Activated CD4-positive, alpha-beta T cell treated with anti-CD3 and anti-CD28 coated beads for 24 hours (primary cell): ENCODE measurements at places on chromosomes 1 and 21.

DNA sequence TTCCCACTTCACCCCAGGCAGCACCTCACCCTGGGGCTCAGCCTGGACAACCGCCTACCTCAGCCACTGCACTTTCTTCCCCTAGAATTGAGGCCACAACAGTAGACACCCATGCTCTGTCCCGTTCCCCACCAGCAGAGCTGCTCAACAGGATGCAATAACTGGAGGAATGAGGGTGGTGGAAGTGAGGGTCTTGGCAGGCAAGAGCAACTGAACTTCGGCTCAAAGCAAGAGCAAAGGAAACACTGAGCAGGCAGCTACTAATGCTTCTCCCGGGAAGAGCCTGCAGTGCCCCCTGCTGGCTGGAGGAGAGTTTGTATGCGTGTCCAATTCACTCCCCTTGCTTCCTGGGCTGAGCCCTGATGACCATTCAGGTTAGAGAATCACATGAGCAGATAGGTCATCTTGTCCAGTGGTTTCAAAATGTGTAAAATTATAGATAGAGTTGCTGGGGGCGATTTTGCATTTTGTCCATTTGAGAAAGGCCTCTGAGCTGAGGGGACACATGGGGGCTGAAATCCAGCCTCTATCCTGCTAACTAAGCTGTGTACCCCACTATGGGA, 13.9 kb downstream of the NT5C1A start:
- DNase-seq = peak; percentile 48

GRCh38 chr1:71908303-71908702, 374.0 kb downstream of the NEGR1 start:
- DNase-seq = no peak

GRCh38 chr1:9960706-9961562, 17.7 kb downstream of the NMNAT1 start:
- DNase-seq = no peak

DNA sequence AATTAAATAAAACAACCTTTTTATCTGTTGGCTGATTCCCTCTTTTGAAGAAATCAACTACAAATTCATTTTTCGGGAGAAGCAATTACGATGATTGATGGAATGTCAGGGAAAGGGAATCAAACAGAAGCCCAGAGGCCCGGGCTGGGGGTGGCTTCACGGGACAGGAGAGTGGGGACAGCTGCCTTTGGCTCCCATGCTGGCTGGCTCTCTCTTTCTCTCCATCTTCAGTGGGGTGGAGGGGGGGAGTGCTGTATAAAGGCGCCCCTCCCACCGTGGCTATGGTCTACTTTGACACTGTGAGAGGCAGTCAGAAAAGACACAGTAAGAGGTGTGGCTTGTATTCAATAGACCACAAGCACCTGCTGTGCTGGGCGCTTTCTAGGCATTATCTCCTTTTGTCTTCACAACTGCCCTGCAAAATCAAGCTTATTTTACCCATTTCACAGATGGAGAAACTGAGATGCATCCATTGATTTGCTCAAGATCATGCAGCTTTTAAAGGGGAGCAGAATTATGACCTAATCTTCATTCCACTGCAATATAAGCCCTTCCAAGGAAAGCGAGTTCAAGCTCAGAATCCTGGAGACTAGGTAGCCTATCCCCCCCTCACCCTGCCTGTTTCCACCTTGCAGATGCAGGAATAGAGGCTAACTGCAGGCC, 92.9 kb downstream of the GRIK3 start:
- no peak for DNase-seq

- no peak for DNase-seq
Measured at GRCh38 chr1:109994654-109995053, 10.1 kb downstream of the AHCYL1 start.

DNA sequence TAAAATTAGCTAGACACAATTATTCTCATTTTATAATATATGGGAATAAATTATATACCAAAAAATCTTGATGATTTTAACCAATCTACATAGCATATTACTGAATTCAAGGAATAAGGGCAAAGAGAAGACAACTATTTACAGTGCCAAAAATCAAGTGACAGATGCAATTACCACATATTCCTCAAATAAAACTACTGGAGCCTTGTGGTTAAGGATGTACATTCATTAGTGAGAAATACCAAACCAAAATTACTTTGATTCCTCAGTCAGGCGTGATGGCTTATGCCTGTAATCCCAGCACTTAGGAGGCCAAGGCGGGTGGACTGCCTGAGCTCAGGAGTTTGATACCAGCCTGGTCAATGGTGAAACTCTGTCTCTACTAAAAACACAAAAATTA, 68.8 kb upstream of the RBM34 start:
- DNase-seq = no peak

DNA sequence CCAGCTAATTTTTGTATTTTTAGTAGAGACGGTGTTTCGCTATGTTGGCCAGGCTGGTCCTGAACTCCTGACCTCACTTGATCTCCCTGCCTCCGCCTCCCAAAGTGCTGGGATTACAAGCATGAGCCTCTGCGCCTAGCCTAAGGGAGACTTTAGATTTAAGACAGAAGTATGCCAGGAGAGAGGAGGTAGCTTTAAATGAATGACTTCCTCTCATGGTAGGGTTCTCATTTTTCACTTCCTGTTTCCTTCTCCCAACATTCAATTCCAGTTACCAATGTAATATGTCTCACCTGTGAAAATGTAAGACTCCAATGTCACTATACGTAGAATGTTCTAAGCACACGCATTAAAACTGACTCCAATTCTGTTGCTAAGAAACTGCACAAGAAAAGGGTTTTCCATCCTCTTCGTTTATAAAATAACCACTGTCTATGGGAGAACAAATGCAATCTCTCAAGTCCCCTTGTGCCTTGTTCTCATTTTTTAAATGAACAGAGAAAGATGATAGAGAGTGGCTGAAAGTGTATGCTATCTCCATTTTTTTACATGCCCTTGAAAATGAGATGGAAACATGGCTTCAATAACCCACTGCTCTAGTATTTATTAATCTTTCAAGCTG, 140.0 kb downstream of the SLC45A1 start:
- DNase-seq = no peak

GRCh38 chr1:225755671-225756319, 21.8 kb upstream of the SRP9 start:
- no peak for DNase-seq

DNA sequence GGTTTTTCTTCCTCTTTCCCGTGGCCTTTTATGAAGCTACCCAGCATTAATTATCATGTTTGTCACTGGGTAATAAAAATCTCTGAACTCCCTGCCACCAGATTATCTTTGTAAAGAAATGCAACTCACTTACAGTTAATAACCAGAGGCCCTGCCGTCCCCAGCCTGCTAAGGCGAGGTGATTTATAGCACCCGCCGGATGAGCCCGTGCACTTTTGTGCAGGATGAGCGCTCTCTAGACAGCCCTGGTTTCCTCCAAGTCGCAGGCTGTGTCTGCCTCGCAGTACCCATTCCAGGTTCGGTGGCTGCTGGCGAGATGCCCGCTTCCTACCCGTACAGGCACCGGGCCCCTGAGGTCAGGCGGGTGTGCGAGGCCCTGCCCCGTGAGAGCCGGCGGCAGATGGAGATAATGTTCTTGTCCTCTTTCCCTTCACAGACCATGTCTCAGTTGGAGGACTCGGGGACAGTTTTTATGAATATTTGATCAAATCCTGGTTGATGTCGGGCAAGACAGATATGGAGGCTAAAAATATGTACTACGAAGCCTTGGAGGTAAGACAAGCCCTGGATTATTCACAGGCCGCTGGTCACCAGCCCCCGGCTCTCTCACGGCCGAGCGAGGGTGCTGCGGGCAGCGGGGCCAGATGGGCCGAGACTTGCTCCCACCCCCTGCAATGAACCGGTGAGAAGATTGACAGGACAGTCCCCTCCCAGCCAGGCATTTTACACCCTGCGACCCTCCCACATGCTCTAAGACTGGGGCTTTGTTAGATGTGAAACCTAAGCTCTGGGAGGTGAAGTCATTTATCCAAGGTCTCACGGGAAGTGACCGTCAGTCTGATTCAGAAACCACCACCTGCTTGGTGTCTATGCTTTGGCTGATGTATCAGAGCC, 28.5 kb upstream of the SELENON start:
- DNase-seq = no peak

- no peak for DNase-seq
Measured at GRCh38 chr1:154866257-154867063, 3.6 kb downstream of the KCNN3 start.

DNA sequence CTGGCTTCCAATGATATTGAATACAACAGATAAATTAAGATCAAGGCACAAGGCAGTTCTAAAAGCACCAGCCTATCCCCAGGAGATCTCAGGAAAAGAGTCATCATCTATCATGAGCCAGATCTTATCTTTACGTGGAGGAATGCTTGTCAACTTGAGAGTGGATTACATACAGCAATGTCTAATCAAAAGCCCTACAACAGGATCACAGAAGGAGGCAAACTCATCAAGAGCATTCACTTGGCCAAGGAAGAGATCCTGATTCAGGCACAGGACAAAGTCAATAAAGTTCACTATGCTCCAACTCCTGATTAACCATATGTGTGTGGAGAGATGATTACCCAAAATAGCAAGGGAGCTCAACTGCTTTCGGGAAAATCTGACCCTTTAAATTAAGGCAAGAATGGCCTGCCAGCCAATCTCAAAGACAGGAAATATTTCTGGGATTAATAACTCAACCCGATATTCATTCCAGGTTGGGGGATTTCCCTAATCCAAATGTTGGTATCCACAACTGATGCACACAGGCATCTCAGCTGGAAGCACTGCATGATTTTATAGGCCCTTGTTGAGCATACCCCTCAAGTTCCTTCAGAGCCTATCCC, 33.7 kb downstream of the TBX15 start:
- DNase-seq = no peak

- no peak for DNase-seq
Measured at GRCh38 chr1:119787776-119788175, 19.1 kb upstream of the HMGCS2 start.

DNA sequence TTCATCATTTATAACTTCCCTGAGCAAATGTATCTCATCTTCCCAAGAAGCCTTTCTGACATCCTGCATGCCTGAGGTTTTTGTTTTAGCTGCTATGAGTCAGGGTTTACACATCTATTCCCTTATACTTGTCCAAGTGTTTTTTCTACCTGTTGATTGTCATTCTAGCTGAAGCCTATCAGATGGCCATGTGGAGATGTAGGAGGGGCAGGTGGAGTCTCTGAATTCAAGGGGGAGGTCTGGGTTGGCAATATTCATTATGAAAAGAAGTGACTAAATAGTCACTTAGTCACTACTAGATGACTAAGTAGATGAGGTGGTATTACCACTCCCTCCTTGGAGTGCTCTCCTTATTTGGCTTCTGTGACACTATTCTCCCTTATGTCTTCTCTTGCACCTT, 52.4 kb downstream of the XCL1 start:
- peak; percentile 7 for DNase-seq

- no peak for DNase-seq
Measured at GRCh38 chr1:47334765-47335435, 1.3 kb downstream of the CMPK1 start.

GRCh38 chr1:19066248-19066873, 109.9 kb upstream of the IFFO2 start:
- DNase-seq = no peak

GRCh38 chr1:24111996-24112779, at the start of gene MYOM3:
Gene MYOM3 (minus strand): TSS chr1:24112135. CDS start chr1:24108636, 3,499 bp downstream.
- peak; percentile 27 for DNase-seq

DNA sequence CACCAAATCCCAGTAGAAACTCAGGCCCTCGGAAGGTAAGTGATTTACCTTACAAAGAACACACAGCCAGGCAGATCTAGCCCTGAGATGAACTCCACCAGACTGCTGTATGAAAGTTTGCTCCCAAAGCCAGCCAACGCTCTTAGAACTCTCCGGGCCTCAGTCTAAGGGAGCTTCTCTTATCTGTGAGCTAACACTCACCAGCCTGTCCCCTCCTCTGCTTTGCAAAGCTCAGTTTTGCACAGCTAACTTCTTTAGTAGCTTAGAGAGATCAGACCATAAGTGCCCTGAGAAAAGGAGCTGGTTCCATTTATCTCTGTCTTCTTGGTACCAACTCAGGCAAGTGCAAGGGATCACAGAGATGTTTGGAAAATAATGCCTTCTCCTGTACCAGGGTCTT, 195.8 kb upstream of the JUN start:
- no peak for DNase-seq

DNA sequence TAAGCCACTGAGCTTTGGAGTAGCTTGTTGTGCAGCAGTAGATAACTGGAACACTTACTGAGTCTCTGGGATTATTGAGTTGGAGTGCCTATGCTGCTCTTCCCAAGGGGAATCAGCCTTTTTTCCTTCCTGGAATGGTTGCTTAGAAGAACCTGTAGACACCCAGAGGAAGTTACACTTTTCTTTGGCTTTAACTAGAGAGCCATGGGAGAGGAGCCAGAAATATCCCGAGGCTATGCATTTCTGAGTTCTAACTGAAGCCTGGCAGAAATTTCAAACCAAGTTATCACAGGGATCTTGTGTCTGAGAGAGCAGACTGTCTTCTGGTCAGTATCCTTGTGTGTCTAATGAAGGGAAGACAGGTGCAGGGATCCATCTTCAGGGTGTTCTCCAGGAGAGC, 28.3 kb downstream of the LAMC1 start:
- DNase-seq = no peak

- no peak for DNase-seq
Measured at GRCh38 chr1:203390298-203390697, 39.4 kb upstream of the FMOD start.

DNA sequence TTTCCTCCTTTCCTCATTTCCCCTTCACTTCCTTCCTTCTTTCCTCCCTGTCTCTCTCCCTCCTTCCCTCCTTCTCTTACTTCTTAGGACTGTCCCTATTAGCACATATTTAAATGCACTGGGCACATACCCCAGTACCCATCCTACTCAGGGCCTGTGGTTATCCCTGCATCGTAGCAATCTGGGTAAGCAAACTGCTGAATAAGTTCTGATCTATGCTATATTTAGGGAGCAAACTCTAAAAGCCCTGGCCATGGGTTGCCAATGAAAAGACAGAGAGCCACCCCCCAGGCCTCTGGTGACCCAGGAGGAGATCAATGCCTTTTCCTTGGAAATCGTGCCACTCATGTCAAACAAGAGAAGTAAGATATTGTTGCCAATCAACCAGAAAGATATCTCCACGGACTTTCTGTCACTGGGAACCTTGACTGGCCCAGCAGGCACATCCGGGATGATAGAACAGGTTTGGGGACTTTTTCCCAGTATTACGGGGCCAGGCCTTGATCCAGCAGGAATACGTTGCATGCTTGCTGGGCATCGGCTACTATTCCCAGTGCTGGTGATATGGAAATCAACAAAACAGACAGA, 5.4 kb downstream of the FAM3B start:
- no peak for DNase-seq

GRCh38 chr21:25818121-25818520, 83.3 kb downstream of the GABPA start:
- DNase-seq = no peak

- DNase-seq = no peak
Measured at GRCh38 chr1:235074523-235075047, 54.1 kb downstream of the TOMM20 start.

DNA sequence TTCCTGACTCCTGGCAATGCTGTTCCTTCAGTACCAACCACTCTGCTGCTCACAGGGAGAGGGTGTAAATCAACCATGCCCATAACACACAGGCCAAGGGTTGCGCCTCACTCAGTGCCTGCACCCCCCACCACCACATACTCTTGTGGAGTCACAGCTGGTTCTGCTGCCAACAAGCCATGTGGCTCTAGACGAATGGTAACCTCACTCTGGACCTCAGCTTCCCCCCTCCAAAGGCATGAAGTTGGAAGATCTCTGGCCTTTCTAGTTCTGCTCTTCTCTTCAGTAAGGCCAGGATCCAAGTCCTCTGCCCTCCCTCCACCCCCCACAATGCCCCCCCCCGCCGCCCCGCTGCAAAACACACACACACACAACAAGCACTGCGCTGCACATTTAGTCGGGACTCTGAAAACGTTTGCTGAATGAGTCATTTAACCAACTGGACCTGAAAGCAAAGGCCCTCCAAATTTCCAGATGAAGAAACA, 1.7 kb upstream of the GLIS1 start:
- DNase-seq = no peak
